AG09309 (cell line): ENCODE measurements at places on chromosomes 2 and 18.

DNA sequence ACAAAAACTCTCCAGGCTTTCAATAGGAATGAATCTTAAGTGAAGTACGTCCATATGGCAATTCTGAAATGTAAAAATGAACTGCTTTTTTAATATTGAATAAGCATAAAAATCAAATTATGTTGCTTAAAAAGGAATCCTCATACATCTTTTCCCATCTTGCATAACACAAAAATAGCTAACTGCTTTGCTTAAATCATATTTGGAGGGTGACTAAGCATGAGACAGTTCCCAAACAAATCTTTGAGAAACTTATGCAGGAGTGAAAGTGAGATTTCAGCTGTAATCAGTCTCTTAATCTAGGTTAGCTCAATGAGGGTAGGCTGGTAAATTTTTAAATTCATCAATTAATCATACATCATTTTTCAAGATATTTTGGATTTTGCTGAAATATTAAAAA, 111.5 kb downstream of the MBD5 start:
- peak; percentile 14 for DNase-seq

GRCh38 chr18:67280486-67281242, 235.9 kb downstream of the DSEL start:
- no peak for DNase-seq

- DNase-seq, result peak; percentile 51
Observed at GRCh38 chr2:187614756-187615155, 60.5 kb upstream of the TFPI start.

GRCh38 chr2:157269922-157270321, 12.4 kb downstream of the GALNT5 start:
- DNase-seq, result no peak

- DNase-seq, result no peak
Observed at GRCh38 chr2:71452565-71452964, 796 bp upstream of the DYSF start.

GRCh38 chr2:181235683-181236459, 221.3 kb upstream of the ITGA4 start:
- no peak for DNase-seq

DNA sequence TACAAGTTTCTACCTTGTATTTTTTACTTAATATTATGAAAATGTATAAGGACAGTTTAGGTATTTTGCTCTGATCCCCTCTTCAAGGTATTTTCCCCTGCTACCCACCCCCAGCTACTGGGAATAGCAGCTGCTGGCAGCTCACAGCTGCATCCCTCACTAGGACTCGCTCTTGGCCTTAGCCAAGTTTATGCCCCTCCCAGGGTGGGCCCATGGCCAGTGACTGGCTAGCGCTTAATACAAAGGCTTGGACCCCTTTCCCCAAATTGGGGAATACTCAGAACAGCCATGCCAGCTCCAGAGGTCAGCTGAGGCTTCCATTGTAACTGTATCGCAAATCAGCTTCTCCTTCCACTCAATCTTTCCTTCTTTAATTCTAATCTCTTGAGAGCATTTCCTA, 131.3 kb downstream of the GFPT1 start:
- DNase-seq, result no peak
